ENCODE measurements at places on chromosomes 4 and X.

GRCh38 chr4:7649411-7649740 is 214.6 kb upstream of the PSAPL1 start:
- no peak for DNase-seq

- DNase-seq, result no peak
Measured at GRCh38 chr4:71604785-71605184, 179.1 kb downstream of the GC start.

GRCh38 chr4:127134490-127134889 is 498.3 kb upstream of the INTU start:
- no peak for DNase-seq

GRCh38 chr4:102678107-102678506 is 82.7 kb downstream of the MANBA start:
- no peak for DNase-seq

- no peak for DNase-seq
Measured at GRCh38 chr4:76872556-76872955, 25.4 kb downstream of the SOWAHB start.

- no peak for DNase-seq
Measured at GRCh38 chrX:26914232-26914631, 548.9 kb downstream of the PPP4R3C start.

DNA sequence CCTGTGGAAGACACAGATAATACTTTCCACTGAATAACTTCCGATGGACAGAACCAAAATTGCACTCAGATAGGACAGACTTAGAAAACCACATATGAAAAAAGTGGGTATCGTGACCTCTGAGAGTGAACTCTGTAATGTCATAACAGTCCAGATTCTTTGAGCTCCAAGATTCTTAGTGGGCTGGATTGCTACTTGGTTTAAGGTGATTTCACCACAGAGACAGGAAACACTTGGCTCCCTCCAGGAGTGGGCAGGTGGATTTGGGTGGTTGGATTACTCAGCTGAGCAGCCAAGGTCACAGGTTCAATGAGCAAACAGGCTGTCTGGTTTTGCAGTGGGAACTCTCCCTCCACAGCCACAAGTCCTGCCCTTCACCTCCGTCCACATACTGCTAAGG is 126.0 kb downstream of the AFAP1 start:
- DNase-seq, result no peak

DNA sequence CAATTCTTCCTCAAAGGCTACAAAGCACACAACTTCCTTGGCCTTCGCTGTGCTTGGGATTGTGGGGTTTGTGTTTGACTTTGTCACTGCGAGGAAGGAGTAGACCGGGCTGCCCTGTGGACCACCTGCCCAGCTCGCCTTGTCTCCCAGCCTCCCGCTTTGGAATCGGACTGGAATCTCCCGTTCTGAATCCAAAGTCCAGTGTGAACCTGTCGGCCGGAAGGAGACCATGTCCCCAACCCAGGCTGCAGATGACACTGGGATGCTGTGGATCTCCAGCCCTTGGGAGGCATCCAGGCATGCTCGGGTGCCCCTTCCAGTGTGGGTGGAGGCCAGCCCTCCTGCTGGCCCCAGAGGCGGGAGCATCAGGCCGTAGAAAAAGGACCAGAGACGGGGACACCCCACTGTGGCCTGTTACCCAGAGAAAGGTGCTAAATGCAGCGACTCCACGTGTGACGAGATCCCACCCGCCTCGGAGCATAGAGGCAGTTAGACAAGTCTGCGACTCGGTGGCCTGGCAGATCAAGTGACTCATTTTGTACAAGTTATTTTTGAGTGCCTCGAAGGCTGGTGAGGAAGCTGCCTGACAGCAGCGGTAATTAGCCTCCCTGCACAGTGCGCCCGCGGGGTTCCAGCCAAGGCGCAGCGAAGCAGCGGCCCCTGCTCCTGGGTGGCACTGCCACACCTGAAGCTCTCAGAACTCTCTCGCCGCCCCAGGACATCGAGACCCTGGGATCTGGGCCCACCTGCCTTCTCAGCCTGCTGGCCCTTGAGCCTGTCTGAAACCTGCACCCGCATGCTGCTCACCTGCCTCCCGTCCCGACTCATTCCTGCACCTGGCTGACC is 57.5 kb downstream of the ADRA2C start:
- DNase-seq, result no peak

- no peak for DNase-seq
Measured at GRCh38 chr4:155602351-155603140, 64.1 kb upstream of the GUCY1A1 start.

- DNase-seq, result no peak
Measured at GRCh38 chrX:107712231-107713202, 63.1 kb downstream of the TSC22D3 start.

GRCh38 chr4:118270492-118270891 is 82.3 kb downstream of the PRSS12 start:
- DNase-seq, result no peak

GRCh38 chr4:136056748-136057147 is 1475.5 kb downstream of the PCDH18 start:
- DNase-seq, result no peak

DNA sequence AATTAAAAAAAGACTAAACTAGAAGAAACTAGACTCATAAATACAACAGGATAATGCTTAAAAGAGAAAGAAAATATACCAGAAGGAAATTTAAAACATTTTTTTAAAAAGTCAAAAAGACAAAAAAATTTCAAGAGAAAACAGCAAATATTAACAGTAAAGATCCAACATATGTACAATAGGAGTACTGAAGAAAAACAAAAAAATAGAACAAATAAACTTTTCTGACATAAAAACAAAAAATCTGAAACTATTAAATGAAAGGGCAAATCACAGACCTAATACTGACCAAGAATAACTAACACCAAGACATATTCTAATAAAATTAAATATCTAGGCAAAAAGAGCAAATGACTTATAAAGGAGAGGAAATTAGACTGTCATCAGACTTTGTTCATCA is 11.5 kb downstream of the DNAJB14 start:
- DNase-seq, result no peak

DNA sequence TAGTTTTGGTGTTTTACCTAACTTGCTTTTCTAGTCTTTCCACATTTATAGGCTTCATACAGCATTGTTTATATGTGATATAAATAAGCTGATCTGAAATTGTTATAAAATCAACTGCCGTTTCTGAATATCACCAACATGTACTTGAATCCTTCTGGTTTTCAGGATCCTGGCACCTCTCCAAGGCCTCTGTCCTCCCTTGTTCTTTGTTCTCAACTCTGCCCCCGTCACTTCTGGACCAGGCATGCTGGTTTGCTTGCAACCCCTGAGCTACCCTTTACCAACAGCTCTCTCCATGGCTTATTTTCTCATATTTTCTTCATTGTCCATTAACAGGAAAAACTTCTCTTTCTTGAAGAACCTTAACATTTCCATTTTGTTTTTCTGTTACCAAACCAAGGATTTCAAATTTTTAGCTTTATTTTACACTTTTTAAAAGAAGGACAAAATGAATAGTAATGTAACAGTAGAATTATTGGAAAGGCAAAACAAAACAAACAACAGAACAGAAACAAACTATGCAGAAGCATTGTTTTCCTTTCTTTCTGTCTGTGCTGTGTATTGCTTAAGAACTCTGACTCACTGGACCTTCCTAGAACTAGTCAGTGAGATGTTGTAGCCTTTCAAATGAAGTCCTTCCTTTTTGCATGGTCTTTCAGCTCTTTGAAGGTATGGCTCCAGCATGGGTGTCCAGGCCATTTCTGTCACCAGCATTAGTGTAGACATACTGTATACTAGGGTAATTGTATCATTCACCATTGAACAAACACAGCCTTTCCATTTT is 44.8 kb downstream of the BANK1 start:
- DNase-seq, result no peak

DNA sequence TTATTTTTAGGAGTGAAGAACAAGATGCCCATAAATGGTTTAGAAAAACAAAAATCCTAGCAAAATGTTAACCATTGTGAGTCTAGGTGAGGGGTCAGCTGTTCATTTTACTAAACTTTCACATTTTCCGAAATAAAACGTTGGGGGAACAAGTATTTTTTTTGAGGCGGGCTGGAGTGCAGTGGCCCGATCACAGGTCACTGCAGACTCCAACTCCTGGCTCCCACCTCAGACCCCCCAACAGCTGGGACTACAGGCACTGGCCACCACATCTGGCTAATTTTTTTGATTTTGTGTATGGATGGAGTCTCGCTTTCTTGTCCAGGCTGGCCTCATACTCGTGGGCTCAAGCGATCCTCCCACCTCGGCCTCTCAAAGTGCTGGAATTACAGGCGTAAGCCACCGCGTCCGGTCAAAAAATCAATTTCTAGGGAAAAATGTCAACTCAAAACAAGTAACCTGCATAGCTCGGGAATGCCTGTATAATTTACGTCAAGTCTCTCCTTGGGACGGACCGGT is 742 bp upstream of the TAF1 start:
- no peak for DNase-seq

DNA sequence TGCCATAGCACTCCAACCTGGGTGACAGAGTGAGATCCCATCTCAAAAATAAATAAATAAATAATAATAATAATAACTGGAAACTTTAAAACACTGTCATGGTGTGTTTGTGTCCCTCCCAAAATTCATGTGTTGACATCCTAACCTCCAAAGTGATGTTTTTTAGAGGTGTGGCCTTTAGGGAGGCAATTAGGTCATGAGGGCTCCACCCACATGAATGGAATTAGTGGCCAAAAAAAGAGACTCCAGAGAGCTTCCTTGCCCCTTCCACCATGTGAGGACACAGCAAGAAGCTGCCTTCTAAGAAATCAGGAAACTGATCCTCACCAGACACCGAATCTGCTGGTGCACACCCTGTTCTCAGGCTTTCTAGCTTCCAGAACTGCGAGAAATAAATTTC is 23.8 kb upstream of the RAPGEF2 start:
- no peak for DNase-seq

DNA sequence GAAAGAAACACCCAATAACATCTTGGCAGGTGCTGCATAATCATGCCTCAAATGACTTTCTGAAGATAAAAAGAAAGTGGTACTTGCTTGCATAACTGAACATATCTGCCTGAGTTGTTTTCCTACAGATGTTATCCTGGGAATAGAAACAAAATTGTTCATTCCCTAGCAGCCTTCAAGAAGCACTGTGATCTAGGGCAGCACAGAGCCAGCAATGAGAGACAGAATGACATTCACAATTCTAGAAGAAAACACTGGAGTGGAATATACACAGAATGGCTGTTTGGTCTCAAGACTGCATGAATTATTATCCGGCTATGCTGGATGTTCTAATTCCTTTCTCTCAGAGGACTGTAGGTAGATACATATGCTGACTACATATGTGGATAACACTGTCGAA is 790.9 kb downstream of the PDHA2 start:
- DNase-seq, result no peak

DNA sequence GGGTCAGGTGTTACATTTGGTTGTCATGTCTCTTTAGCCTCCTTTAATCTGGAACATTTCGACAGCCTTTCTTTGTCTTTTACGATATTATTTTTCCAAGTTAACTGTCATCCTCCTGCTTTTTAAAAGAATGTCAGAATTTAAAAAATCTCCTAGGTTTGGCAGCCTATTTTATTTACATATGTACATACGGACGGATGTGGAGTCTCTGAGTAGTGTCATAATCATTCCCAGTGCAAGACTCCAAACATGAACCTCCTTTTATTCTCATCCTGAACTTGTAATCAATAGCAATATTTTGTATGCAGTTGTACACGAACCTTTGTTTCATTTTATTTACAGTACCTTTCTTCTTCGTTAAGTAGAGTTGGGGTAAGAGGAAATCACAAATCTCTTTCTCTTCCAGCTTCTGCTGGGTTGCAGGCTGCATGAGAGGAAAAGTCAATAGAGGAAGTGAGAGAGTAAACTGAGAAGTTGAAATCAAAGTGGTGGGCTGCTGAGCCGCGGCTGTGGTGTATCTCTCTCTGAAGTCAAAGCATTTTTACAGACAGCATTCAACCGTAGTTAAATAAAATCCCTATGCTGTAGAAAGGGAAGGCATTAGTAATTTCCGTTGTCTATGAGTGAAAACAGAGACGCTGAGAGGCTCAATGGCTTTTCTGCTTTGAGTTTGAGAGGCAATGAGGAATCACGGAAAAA is 53.9 kb upstream of the RPS6KA3 start:
- no peak for DNase-seq

- DNase-seq, result no peak
Measured at GRCh38 chrX:19555236-19555635, 39.9 kb upstream of the MAP3K15 start.

- no peak for DNase-seq
Measured at GRCh38 chr4:19992471-19993093, 259.1 kb upstream of the SLIT2 start.

DNA sequence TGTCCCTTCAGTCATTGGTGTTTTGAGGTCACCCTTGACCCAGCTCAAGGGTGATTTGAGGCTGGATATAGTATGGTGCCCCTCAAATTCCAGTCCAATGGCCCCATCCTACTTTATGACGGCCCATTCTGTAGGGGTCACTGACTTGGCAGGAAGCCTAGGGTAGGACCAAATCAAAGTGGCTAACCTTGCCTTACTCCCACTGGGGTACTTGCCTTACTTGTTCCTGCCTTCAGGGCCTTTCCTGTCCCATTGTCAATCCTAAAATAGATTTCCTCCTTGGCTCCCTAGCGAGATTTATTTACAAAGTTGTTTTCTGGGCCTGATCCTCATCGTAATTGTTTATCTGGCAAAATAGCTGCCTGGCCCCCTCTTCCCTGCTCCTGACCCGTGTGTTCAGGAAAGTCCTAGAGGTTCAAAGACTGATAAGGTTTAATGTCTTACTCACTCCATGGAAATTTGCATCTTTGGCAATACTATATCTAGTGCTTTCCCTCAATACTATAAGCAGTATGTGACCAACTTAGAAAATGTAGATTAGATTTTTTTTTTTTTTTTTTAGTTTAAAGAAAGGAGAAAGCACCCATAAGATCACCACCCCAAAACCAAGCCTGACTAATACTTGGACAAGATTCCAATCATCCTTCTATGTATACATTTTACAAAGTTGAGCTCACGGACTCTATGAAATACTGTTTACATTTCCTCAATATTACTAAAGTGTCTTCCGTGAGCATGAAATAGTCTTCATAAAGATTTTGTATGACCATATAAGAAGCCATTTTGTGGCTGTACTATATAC is 44.8 kb downstream of the MSN start:
- DNase-seq, result no peak

DNA sequence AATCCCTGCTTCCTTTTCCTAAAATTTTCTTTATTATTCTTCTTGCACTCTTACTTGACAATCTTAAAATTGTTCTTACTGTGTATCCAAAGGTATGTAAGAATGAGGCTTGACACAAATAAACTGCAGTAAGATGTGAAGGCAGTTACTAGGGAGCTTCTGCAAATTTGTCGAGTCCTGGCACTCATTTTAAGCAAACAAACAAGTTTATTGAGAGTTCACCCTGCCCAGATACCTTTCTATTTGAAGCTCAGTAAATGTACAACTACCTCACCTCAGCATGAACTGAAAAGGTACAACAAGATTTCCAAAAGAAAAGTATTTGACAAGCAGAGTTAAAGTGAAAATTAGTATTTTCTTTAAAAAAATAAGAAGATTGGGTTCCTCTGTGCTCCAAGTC is 13.3 kb upstream of the SYTL4 start:
- no peak for DNase-seq

DNA sequence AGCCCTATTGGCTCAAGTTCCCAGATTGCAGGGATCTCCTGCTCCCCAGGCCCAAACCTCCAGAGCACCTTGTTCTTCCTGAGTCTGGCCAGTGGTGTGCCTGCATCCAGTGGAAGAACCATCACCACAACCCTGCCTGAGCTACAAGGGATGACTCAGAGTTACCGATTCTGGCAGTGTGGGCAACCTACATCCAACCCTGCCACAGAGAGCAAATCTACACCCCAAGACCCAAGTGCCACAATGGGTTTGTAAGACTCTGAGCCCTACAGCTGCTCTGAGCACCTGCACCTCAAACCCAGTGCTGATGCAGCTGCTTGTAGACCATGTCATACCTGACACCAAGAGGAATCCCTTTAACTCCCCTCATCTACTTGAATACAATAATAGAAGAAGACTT is 110.0 kb downstream of the SOWAHB start:
- no peak for DNase-seq

All from activated T-cell treated with anti-CD3 and anti-CD28 coated beads for 4 hours (primary cell).